ENCODE measurements at places on chromosomes 6 and 20.

DNA sequence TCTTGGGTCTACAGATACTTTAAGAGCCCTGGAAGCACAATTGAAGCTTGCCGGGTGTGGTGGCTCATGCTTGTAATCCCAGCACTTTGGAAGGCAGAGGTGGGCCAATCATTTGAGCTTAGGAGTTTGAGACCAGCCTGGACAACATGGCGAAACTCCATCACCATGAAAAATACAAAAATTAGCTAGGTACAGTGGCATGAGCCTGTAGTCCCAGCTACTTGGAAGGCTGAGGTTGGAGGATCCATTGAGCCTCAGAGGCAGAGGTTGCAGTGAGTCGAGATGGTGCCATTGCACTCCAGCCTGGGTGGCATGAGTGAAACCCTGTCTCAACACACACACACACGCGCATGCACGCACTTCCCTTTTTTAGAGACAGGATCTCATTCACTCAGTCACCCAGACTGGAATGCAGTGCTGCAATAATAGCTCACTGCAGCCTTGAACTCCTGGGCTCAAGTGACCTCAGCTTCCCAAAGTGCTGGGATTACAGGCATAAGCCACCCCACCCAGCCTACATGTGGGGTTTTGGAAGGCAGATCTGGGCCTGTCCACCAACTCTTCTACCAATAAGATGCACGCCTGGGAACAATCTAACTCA lies 182.5 kb upstream of the JARID2 start:
- no peak for DNase-seq

- DNase-seq: no peak
Observed at GRCh38 chr20:18397030-18397429, 69.8 kb downstream of the DZANK1 start.

DNA sequence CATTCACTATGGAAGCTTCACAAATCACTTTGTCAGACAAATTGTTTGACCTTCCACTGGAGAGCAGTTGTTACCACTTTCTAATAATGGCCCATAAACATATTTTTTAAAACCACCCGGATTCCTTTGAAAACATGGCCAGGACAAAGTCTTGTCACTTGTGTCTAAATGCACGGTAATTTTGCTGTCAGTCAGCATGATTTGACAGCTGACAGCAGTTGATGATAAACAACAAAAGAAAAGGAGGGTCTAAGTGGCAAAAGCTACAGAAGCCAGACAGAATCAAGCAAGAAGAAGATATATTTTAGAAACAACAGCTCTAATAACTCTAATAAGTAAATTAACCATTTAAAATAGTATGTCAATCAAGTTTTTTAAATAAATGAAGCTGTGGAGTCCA lies 27.7 kb upstream of the CARMIL1 start:
- no peak for DNase-seq

GRCh38 chr6:108675226-108676200 lies 114.8 kb downstream of the FOXO3 start:
- no peak for DNase-seq

GRCh38 chr6:113315879-113316278 lies 541.3 kb upstream of the MARCKS start:
- DNase-seq: no peak

- DNase-seq: no peak
Observed at GRCh38 chr6:132919045-132919860, 104.9 kb downstream of the RPS12 start.

- DNase-seq: no peak
Observed at GRCh38 chr6:100176311-100176950, 182.4 kb upstream of the MCHR2 start.

GRCh38 chr6:12436683-12437082 lies 146.5 kb downstream of the EDN1 start:
- DNase-seq: no peak

GRCh38 chr20:12977328-12978125 lies 31.2 kb upstream of the SPTLC3 start:
- DNase-seq: no peak

DNA sequence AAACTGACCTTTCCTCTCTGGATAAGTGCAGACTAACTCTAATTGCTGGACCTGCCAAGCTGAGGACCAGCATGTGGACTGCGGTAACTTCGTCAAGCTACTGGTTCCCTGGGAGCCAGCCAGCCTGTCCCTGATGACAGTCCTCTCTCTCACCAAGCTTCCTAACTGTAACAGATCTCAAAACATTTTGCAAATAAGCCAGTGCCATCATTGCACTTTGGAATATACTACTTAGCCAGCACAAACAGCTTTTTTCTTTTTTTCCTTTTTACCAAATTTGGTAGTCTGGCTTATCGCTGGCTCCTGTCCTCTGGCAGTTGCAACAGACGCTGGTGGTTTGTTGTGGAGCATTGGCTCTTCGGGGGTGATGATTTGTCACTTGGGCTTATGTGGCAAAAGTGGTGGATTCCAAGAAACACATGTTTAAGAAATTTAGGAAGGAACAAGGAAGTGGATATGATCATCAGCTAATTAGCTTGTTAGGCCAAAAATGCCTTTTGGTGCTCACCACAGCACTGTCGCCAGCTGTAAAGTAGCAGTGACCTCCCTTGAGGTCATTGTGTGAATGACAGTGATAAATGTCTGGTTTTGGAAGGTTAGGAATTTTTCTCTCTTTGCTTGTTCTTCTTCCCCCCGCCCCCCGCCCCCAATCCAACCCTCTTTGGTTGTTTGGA lies 171.7 kb downstream of the CLIC5 start:
- DNase-seq: no peak

- DNase-seq: no peak
Observed at GRCh38 chr6:52293067-52293466, 8.5 kb upstream of the MCM3 start.

- no peak for DNase-seq
Observed at GRCh38 chr20:63536997-63537524, at the start of gene PTK6. Gene PTK6, minus strand, starts transcription at chr20:63537376. Its CDS starts 62 bp downstream, at chr20:63537314.

DNA sequence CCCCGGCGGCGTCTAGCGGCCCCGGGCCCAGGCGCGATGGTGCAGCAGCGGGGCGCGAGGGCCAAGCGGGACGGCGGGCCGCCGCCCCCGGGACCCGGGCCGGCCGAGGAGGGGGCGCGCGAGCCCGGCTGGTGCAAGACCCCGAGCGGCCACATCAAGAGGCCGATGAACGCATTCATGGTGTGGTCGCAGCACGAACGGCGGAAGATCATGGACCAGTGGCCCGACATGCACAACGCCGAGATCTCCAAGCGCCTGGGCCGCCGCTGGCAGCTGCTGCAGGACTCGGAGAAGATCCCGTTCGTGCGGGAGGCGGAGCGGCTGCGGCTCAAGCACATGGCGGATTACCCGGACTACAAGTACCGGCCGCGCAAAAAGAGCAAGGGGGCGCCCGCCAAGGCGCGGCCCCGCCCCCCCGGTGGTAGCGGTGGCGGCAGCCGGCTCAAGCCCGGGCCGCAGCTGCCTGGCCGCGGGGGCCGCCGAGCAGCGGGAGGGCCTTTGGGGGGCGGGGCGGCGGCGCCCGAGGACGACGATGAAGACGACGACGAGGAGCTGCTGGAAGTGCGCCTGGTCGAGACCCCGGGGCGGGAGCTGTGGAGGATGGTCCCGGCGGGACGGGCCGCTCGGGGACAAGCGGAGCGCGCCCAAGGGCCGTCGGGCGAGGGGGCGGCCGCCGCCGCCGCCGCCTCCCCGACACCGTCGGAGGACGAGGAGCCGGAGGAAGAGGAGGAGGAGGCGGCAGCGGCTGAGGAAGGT lies 715 bp downstream of the SOX12 start:
- DNase-seq: no peak

GRCh38 chr6:127634178-127634577 lies 57.2 kb downstream of the C6orf58 start:
- DNase-seq: no peak

DNA sequence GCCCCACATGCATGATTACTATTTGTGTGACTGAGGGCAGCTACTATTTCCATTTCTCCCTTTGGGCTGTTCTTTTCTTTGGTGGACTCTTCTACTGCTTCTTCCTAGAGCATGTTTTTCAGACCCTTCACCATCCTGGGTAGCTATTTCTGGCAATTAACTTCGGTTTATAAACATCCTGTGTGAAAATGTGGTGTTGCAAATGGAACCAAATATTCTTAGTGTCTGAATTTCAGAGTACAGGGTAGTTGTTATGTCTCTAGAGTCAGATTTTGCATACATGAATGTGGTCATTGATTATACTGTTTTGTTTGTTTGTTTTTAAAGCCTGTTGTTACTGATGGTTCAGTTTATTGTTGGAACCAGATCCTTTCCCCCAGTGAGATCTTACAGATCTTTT lies 49.7 kb downstream of the PROKR2 start:
- no peak for DNase-seq

- DNase-seq: no peak
Observed at GRCh38 chr6:168934660-168935627, 318.7 kb downstream of the THBS2 start.

GRCh38 chr6:45955597-45955996 lies 60.1 kb downstream of the CLIC5 start:
- no peak for DNase-seq

- DNase-seq: no peak
Observed at GRCh38 chr20:1983301-1983700, 10.6 kb downstream of the PDYN start.

- DNase-seq: no peak
Observed at GRCh38 chr20:63264519-63264918, 8.1 kb upstream of the ARFGAP1 start.

DNA sequence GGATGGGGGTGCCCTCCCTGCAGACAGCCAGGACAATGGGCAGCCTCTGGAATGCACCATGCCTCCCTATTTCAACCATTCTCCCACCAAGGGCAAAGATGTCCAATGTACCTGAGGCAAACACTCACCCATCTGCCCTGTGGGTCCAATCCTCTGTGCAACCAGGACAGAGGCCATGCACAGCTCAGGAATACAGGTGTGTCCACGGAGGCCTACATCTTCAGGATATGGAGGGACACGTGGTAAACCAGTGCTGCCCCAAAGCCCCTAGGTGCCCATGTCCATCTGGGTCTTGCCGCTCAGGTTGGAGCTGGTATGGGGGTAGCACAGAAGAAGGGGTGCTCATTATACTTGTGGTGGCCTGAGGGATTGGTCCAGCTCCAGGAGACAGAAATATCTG lies 20.4 kb upstream of the TAF8 start:
- DNase-seq: no peak

DNA sequence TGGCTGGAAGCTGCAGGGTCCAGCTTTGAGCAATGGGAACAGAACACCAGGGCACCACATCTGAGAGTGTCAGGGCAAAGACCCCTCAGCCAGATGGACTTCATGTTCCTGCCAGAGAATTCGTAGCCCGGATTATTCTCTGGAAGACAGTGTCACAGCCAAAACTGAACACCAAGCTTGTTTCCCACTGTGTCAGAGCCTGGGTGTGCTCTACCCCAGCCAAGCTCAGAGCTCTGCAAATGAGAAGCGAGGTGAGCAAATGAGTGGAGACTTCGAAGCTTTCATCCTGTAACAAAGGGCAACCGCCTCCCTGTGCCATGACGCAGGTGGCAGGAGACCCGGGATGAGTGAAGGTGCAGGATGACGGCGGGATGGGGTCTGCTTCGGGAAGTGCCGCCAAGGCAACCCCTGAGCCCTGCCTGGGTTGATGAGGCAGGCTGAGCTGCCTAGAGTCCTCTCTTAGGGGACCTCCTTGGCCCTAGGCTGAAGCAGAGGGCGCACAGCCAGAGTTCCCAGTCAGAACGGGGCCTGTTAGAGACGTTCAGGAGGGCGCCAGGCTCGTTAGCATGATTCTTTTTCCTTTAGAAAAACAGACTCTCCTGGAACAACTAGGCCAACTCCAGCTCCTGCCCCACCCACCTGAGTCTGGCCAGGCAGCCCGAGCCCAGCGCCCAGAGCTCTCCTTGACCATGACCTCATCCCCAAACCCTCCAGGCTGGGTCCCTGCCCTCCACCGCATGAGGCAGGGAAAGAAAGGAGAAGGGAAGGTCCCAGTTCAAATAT lies 187.7 kb downstream of the SOD2 start:
- DNase-seq: no peak

- DNase-seq: no peak
Observed at GRCh38 chr6:149898966-149899365, 1.1 kb upstream of the RAET1E start.

GRCh38 chr6:158517581-158517980 lies 42.3 kb upstream of the TMEM181 start:
- DNase-seq: no peak

DNA sequence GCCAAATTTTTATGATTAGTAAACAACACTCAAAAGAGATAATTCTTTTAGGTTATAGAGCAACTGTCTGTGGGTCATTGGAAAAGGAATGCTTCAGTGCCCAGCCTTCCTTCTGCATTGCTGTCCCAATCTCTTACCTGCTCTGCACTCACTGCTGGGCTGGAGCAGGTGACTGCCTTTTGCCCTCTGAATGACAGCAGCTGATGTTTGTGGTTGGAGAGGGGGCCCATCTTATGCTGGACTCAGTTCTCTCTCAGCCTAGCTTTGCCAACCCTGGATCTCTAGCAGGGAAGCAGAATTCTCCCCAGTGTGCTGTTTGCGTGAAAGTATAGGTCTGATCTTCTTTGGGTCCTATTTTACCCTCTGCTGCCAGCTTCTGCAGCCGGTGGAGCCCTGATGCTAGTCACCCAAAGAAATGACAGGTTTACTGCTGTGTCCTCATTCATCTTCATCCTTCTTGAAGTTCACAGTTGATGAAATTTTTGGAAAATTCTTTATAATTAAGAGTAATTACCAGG lies 193.5 kb downstream of the ARID1B start:
- DNase-seq: no peak

- no peak for DNase-seq
Observed at GRCh38 chr6:167699141-167699931, 127.4 kb upstream of the AFDN start.

DNA sequence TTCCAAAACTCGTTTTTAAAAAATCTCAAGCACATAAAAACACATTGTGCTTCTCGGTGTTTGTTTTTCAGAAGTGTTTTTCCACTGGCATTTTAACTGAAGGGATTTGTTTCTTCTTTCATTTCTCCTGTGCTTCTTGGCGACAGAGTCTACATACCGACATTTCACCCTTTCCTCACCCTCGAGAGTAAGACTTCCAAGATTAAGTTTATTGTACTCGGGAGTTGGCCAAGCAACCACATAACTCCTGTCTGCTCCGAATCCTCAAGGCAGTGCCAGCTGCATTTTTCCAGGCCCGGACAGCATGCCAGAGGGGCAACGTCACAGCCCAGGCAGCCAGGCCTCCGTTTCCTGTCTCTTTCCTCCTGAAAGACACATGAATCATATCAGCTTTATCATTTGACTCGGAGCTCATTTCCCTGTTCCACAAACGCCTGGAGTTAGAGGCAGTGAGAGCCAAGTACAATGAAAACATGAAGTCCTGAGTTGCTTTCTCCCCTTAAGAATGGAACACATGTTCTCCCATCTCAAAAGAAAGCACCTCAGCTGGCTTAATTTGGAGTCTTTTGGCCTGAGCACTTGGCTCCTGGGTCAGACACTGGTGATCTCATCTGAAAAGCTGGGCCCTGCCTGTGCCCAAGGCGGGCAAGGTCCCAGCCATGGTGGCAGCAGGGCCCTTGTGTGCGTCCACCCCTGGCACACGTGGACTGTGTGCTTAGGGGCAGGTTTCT lies 23.2 kb upstream of the FAM50B start:
- DNase-seq: no peak

Measured in NCI-H187 treated with DMSO at 0.1 percent for 48 hours (cell line).